ENCODE measurements at places on chromosomes 4 and X. TPM values are rescaled to one million over a fixed set of nuclear protein-coding genes. Genes with fewer than 3 reads are reported as not detected.

The TSPAN5 gene
- total RNA-seq = 15.1 TPM

The MAP7D2 gene
- total RNA-seq = 0.19 TPM

The CT47B1 gene
- total RNA-seq = not detected

The ARX gene
- total RNA-seq = not detected

The VSIG1 gene
- 1.0 TPM for total RNA-seq
